ENCODE measurements at places on chromosomes 4 and X.

DNA sequence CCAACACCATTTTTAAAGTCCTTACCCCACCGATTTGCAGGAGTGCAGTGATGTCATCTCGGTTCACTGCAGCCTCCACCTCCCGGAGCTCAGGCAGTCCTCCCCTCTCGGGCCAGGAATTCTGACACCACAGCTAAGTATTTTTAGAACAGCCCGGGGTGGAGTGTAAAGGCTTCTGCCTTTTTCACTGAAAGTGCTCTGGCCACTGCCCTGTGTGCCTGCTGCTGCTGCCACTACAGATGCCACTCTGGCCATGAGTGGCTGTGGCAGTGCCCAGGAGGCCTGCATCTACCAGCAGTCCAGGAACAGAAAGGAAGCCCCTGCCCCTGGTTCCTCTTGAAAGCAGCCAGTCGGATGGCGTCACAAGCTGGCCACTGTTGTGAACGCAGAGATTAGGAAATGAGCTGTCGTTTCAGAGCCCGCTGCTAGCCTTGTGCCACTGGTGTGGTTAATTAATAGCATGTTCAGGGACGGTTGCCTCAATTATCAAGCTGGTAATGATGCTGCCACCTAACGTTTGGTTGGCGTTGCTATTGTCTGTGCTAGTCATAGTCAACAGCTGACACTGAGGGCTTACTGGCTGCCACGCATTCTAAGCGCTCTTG is 23.6 kb upstream of the TBC1D14 start:
- no peak for DNase-seq

- no peak for DNase-seq
Observed at GRCh38 chrX:134636851-134637250, 21.4 kb downstream of the PLAC1 start.

DNA sequence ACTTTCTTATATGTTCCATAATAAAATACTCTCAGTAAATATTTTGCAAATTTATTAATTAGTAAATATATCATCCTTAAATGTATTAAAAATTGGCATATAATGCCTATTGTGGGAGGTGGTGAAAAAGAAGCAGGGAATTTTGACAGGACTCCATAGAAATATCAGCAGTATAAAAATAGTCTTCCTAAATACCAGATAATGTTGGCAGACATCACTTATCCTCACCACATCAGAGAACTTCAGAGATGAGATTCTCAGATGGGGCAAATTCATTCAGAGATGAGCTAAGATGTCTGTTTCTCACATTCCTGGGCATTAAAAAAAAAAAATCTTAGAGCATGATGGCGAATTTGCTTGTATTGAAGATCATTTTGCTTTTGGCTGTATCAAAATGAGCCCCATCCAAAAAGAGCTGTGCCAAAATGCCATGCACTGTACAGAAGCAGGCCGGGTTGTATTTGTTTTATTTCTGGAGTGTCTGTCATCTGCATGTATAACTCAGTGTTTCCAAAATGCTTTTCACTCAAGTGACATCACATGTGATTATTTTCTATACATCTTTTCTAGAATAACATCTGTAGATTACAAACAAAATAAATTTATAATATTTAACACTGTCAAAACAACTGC is 41.7 kb downstream of the ATP8A1 start:
- no peak for DNase-seq

GRCh38 chr4:185112104-185112503 is 31.0 kb upstream of the SLC25A4 start:
- no peak for DNase-seq

GRCh38 chrX:98203800-98204199 is 1320.1 kb downstream of the RPA4 start:
- DNase-seq, result no peak

GRCh38 chr4:147733716-147734344 is 1.9 kb downstream of the ARHGAP10 start:
- no peak for DNase-seq

- DNase-seq, result no peak
Observed at GRCh38 chr4:36133658-36134057, 110.7 kb downstream of the ARAP2 start.

- no peak for DNase-seq
Observed at GRCh38 chr4:182348779-182349326, 105.7 kb downstream of the TENM3 start.

GRCh38 chr4:77152421-77152820 is 4.6 kb upstream of the CCNG2 start:
- no peak for DNase-seq

DNA sequence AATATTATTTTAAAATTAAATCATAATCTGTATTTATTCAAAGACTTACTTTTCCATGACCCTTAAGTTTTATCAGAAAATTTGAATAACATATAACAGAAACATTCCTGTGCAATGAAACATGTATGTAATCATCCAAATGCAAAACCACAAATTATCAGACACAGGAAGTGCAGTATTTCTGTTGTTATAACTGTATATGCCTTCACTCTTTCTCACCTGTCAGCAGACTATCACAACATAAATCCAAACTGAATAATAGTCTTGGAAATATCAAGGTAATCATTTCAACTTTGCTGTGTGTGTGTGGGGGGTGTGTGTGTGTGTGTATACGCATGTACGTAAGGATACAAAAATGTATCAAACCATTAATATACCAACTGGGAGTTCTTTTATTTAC is 285.9 kb downstream of the SLC7A11 start:
- no peak for DNase-seq

DNA sequence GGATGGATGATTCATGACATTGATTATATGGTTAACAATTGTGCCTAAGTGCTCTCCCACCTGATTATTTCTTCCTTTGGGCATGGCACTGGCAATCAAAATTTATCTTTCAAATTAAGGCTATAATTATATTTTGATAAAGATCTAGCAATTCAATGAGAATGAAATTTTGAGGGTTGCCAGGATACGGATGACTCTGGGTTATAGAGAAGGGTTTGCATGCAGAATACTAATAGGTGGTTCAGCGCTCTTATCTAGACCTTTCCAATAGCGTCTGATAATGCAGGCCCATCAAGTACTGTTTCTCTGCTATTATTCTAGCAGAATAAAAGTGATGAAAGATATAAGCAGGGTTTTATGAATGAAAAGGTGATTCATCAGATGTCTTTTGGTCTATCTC is 74.9 kb upstream of the SCML1 start:
- no peak for DNase-seq

- DNase-seq, result no peak
Observed at GRCh38 chr4:111960241-111960667, 185.0 kb upstream of the FAM241A start.

GRCh38 chr4:53234669-53235068 is 131.2 kb downstream of the SCFD2 start:
- no peak for DNase-seq

DNA sequence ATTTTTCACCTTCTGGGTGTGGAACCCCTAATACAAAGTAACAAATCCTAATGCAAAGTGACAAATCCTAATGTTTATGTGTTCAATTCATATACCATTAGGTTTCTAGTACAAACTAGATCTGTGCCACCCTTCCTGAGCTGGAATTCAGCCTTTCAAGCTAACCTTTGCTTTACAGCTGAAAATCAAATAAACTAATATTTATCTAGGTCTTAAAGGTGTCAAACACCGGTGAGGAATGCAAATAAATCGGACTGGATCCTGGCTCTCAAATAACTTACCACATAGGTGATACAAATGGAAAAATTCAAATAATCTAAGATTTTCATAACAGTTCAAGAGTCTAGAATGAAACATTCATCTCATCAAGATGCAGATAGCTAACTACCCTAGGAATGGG is 11.6 kb downstream of the IRF2 start:
- DNase-seq, result no peak

GRCh38 chrX:54248309-54248708 is 65.3 kb upstream of the FAM120C start:
- no peak for DNase-seq

- DNase-seq, result no peak
Observed at GRCh38 chr4:51885363-51885762, 42.4 kb downstream of the DCUN1D4 start.

- DNase-seq, result no peak
Observed at GRCh38 chr4:17077105-17077504, 178.7 kb upstream of the LDB2 start.

- DNase-seq, result no peak
Observed at GRCh38 chrX:148043271-148043855, 62.2 kb downstream of the FMR1NB start.

GRCh38 chr4:128862608-128863311 is 53.3 kb downstream of the JADE1 start:
- peak; percentile 20 for DNase-seq

DNA sequence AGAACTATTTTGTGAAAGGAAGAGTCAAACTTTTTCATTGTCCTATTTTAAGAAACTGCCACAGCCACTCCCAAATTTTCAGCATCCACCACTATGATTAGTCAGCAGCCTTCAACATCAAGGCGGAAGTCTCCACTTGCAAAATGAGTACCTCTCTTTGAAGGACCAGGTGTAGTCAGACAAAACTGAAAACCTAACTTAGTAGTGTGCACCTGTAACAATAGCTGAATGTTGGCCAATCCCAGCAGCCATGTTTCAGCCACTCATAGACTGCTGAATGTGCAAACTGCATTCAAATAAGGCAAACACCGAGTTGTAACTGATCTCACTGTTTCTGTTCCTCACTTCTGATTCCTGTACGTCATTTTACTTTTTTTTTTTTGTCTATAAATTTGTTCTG is 341.1 kb downstream of the IL15 start:
- DNase-seq, result no peak

DNA sequence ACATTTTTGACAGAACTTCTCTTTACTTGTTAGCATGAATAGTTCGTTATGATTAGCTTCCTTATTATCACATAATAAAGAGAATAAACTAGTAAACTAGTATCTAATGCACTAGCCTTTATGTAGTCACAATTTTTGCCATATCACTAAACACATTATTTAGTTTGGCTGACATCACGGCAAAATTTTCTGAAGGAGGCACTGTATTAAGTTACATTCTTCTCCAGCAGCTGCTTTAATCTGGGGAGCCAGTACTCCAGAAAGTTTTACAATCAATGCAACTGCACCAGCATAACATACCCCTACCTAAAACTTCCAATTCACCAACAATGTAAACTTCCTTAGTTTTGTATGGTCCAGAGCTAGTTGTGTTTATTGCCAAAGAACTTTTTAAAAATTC is 87.8 kb downstream of the FIP1L1 start:
- DNase-seq, result no peak

- DNase-seq, result no peak
Observed at GRCh38 chrX:10230222-10230621, 73.4 kb downstream of the CLCN4 start.

DNA sequence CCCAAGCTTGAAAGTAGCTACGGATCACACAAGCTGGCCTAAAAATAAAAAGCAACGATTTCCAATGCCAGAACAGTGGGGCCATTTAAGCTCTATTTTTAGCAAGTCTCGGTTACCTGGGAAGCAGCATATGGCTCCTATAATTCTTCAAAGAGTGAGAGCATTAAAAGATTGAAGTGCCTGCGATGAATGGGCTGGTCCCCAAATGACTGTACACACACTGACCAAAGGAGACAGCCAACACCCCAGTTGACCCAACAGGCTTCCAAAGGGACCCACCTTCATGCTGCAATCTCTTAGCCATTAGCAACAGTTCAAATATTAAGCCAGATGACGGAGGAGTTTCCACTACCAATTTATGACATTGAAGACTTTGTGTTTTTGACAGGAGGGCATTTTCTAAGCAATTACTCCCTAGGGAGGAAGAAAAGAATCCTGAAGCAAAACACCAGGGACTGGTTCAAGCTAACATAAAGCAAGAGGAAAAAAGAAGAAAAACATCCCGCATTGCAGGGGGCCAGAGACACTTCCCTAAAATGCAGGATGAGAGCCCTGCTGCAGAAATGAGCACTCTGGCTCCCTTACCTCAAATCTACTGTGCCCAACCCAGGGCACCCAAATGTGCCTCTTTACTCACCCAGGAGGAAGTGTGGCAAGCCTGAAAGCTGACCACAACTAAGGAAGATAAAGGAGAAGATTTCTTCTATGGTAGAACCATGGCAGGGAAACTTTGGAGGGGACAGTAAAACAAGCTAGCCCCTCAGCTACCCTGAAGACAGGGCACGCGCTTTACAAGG is 21.6 kb downstream of the SH3KBP1 start:
- no peak for DNase-seq

Data from activated gamma-delta T cell (primary cell).